ENCODE measurements at places on chromosomes 5 and 9.
A peak's percentile ranks its signal among the peaks of the same experiment; 100 is the strongest.

GRCh38 chr9:5195463-5195862 is 10.0 kb upstream of the INSL6 start:
- DNase-seq: no peak

GRCh38 chr5:39674209-39675082 is 249.7 kb upstream of the DAB2 start:
- DNase-seq: no peak

- DNase-seq: no peak
Observed at GRCh38 chr5:59171131-59171530, 588.3 kb downstream of the RAB3C start.

GRCh38 chr5:55575815-55576583 is 41.2 kb upstream of the PLPP1 start:
- DNase-seq: no peak

DNA sequence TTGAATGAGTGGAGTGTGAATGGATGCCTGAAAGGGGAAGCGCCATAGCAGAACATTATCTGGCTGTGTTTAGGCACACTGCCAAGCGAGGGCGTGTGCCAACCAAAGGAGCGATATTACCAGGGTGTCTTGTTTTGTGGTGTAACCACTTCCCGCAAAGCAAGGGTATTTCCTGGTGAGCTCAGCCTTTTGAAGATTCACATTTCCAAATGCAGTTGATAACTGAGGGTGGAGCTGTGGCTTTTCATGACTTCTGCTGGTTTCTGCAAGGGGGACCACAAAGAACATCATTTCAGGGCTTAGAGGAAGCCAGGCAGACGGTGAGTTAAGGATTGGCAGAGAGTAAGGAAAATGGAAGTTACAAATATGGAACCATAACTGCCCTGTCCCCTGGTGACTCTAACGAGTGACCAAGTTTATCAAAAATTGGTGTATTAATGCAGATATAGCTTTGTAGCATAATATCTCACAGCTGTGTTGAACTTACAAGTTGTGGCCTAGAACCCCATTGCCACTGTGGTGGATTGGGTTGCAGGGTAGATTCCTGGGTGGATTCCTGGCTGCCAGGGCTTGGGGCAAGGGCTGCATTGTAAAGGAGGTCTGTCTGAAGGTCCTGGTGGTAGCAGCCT is 71.4 kb downstream of the RALGPS1 start:
- peak; percentile 65 for DNase-seq

DNA sequence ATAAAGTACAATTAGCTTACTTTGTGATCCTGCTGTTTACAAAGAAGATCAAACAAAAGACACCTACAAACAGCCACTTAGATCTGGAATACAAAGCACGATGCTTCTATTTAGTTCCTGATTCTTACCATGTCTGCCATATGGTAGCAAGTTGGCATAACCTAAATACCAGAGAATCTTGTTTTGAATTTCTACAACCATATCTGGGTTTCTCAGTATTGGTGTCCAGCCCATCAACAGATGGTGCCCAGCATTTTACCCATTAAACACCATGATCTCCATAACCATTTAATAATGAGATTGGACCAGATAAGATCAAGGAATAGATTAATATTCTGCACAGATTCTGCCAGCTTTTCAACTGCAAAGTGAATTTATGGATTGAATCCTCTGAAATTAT is 29.8 kb downstream of the SLC24A2 start:
- no peak for DNase-seq

DNA sequence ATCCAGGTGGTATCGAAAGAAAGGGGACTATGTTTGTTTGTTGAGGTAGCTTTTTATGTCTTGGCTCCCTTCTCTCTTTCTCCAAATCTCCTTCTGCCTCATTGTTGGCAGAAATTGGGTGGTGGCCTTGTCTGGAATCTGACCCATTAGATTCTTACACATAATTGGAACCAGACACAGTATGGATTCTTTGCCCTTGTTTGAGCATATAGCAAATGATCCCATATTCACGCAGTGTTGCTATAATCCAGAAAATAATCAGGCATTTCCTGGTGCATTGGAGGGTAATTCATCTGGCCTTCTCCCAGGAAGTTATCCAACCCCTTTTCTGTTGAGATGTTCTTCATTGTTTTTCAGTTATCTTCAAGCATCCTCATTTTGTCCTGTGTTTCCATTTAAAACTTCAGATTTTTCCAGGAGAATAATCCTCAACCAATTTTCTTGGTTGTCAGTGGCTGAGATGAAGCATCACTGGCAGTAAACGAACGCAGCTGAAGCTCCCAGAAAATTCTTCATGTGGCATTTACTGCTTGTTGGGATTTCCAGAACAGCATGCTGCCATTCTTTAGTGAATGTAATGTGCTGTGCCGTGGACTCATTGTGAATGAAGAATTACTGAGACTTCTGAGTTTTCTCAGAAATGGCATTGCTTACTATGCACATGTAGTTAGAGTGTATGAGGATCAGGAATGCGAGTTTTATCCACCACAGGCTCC is 70.5 kb upstream of the NTRK2 start:
- DNase-seq: no peak

DNA sequence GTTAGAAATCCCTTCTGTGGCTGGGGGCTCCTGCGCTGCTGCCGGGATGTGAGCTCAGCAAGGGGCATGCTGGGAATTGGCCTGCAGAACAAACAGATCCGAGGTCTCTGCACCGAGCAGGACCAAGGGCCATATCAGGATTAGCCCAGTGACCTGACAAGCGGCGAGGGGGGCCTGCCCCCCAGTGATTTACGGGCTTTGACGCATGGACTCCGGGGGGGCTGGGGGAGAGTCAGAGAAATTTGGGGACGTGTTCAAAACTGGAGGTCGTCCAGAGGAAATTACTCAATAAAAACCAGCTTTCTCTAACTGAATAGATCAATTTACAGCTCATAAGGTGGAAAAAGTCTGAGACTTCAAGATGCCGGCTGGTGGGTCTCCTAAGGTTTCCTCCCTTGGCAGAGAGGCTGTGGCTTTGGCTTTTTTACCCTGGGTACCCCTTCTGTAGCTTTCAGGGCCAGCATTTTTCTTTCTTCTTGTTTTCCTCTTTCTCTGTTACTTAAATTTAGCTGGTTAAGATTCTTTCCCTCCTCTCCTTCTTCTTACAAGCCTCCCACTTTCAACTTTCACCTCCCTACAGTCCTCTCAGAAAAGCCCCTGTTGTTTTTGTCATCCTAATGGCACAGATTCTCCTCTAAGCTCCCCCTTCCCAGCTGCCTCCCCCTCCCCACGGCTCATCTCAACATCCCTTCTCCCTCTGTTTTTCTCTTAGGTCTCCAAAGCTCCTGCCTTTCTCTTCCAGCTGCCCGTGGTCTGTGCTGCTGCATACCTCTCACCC is 551.0 kb downstream of the CCDC171 start:
- DNase-seq: no peak

DNA sequence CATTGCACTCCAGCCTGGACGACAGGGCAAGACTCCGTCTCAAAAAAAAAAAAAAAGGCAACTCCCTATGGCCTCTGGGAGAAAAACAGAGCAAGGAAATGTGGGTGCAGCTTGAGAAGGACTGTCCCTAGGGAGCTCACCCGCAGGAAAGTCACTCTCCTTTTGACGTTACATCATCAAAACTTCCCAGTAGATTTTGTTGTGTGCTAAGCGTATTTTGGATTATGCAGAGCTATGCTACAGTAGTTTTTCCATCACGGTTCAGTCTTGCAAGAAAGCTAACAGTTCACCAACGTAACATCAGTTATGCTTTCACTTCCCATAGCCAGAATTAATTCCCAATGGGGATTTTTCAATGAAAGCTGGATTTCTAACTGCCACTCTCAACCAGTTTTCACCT is 138.8 kb downstream of the HSD17B3 start:
- no peak for DNase-seq

DNA sequence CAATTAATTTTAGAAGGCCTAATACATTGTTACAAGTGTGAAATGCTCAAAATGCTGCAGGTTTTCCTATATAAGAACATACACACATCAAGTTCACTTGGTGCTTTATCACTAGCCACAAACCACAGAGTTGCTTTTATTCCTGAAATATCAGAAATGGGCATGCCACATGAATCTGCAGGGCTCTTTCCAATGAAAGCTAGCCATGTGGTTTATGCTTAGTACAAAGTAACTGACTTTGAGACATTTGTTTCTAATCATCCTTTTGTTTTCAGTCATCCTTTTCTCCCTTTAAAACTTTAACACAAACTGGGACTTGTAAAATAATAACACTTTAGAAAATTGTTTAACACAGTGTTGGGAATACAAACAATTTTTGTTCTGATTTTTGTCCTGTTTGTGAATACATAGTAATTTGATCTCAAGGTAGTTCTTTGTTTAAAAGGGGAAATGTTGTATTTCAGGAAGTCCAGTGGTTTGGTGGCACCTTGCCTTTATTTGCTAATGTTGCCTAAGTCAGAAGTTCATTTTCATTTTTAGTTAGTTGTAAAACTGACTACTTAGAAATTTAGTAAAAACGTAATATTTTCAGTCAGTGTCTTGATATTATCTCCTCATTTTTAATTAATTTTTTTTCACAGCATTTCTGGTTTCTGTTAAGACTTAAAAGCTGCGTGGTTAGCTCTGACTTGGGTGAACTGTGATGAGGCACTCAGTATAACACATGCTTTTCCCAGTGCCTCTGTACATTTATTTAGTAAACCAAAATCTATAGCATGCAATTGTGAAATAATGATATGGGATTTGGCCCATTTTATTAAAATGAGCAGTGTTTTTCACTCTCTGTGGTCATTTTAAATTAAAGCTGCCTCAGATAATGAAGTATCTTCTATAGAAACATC is 18.6 kb downstream of the PRDM6 start:
- DNase-seq: no peak

All from activated CD4-positive, CD25-positive, alpha-beta regulatory T cell treated with anti-CD3 and anti-CD28 coated beads, Interleukin-2, amount 50 U/mL, for 72 hours (primary cell).